ENCODE measurements at places on chromosomes 6 and 20.

DNA sequence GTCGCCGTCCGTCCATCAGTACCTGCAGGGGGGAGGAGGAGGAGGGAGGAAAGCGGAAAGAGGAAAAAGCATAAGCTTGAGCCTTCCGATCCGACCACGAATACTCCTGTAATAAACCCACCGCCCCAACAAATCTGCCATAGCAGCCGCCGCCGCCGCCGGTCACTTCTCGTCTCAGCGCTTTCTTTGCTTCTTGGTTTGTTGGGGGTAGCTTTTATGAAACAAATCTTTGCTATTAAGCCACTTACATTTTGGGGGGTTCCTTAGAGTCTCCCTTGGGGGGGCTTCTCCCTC lies 277 bp downstream of the ADGRB3 start:
- DNase-seq = no peak

DNA sequence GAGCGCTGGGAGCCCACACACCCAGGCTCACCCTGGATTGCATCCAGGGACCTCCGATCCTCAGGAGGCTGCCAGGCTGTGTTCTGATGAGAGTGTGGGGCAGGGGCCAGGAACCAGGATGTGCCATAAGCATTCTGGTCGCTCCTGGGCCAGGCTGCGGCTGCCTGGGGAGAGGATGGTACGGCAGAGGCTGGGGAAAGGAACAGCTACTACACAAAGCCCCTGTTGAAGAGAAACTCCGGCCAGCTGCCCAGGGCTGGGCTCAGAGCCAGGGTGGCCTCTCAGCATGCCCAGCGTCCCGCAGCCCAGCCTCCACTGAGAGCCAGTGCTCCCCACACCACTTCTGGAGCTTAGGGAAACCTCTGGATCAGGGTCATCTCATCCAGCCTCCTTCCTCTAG lies 21.7 kb upstream of the OCSTAMP start:
- DNase-seq = no peak

GRCh38 chr20:43755851-43756250 lies 29.0 kb upstream of the GTSF1L start:
- peak; percentile 74 for DNase-seq

- no peak for DNase-seq
Measured at GRCh38 chr6:139496654-139497344, 122.4 kb upstream of the CITED2 start.

DNA sequence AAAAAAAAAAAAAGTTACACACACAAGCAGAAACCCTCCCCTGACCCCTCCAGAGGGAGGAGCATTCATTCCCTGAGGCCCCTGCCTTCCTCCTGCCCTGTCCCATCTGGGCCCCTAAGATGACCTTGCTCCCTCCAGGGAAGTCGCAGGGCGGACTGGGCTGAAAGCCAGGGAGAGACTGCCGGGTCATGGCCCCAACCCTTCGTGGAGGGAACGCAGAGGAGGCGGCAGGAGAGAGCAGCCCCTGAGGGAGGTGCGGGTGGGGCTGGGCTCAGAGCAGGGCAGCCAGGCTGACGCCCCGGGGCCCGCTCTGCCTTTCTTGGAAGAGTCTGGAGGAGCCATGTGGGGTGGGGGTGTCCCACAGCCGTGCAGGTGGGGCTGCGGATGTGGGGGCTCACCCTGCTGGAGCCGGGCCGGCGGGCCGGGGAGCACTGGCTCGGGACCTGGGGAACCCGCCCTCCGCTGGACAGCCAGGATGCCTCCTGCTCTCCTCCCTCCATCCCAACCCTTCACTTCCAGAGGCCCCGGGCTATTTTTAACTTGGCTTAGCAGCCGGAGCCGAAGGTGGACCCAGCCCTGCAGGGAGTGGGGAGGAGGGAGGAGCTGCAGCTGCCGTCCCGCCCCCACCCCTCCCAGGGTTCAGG lies 15.0 kb upstream of the ABHD16B start:
- DNase-seq = peak; percentile 20

GRCh38 chr6:9766240-9766915 lies 648.5 kb downstream of the TFAP2A start:
- peak; percentile 48 for DNase-seq

DNA sequence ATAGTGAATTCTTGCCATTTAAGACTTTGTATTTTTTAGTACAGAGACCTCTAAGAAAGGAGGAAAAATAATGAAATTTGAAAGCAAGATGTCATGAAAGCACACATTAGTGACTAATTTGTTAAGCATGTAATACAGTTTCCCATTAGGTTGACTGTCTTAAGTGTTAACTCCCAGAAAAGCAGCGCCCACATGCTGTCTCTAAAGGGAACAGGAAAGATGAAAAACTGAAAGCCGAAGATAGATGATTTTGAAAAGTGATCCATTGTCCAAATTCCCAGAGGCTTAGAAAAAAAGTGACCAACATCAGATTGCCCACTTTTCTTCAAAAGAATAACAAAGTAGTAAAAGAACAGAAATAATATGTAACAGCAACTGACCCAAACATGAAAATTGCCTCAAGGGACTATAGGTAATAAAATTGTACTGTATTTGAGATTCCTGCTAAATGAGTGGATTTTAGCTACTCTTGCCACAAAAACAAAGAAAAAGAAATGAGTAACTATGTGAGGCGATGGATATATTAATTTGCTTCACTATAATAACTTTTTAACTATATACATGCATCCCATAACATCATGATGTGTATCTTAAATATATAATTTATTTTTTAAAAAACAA lies 83.2 kb upstream of the OGFRL1 start:
- peak; percentile 48 for DNase-seq
